ENCODE measurements at places on chromosomes 5 and 9.
A peak's percentile ranks its signal among the peaks of the same experiment; 100 is the strongest.

DNA sequence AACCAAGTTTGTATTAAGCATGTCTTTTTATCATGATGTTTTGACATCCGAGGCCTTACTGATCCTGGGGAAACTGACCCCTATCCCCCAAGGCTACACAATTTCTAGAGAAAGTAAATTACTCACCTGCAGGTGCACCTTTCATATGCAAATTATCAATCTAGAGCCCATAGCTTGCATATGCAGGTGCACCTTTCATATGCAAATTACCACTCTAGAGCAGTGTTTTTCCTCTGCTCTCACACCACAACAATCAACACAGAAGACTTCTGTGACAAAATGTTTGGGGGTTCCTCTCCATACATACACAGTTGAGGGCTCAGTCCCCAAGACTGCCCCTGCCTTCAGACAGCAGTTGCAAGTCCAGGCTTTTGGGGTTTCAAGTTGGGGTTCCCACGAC, 203.7 kb upstream of the RORB start:
- DNase-seq: no peak

DNA sequence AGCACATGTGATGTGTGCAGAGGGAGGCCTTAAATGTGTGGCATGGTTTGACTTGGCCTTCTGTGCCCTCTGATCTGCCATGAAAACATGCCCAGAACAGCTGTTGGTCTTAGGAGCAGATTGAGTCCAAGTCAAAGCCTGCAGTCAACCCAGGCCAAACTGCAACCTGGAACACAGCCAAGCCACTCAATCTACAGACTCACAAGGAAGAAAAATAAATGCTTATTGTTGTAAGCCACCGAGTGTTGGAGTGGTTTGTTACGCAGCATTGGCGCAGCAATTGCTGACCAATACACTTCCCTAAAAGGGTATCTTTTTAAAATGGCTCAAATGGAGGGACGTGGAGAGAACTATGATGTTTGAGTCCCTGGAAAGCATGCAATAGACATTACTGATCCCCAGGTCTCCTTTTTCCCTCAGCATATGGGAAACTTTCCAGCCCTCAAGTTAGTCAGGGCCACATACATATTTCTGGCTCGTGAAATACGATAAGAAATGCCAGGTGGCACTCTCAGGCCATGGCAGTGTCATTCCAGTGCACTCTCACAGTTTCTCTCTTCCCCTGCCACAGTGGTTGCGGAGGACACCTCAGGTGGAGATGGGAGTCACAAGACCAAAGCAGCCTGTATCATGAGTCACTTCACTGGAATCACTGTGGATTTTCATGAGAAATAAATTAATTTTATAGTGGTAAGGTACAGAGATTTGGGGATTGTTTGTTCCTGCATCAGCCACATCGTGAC, 168.0 kb upstream of the ZNF618 start:
- DNase-seq: no peak

GRCh38 chr9:5582835-5583195, 46.1 kb upstream of the RIC1 start:
- peak; percentile 45 for DNase-seq

- no peak for DNase-seq
Observed at GRCh38 chr5:132498686-132499271, 8.2 kb upstream of the IRF1 start.

DNA sequence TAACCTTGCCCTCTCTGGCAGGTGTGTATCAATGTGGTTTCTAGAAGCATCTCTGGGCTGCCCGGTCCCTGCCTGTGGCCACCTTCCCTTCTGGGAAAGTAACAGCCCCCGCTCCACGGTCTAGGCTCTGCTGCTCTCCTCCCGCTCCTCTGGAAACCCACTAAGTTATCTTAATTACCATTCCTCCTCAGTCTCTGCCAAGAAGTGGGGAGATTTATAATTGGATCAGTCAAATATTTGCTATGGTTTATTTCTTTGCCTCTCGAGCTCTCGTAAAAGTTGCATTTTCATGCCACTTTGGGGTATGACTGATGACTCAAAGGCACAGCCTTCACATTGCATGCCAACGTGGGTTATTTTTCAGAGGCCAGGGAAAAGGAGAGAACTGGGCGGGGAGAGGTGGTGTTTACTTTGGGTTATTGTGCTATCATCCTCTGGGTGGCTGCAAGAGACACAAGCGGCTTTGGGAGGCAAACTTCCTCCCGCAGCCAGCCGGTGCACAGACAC, 205.3 kb upstream of the WWC1 start:
- no peak for DNase-seq

GRCh38 chr5:56522169-56522568, 289.0 kb upstream of the ANKRD55 start:
- DNase-seq: no peak

DNA sequence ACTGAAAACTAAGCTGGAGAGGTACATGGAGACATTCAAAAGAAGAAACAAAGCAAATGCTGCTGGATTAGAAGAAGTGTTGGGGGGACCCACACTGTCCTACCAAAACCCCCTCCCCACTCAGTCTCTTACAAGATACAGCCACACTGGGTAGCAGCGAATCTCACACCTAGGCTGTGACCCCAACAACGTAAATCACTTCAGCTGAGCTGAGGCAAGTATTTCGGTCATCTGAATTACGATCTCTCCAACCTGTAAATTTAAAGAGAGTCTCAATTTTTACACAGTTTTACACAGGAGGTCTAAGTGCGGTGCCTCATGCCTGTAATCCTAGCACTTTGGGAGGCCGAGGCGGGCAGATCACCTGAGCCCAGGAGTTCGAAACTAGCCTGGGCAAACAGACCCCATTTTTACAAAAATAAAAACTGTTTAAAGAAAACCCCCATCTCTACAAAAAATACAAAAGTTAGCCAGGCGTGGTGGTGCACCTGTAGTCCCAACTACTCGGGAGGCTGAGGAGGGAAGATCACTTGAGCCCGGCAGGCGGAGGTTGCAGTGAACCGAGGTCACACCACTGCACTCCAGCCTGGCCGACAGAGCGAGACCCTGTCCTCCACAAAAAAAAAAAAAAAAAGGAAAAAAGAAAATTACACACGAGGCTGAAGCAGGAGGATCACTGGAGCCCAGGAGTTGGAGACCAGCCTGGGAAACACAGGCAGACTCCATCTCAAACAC, 3.4 kb downstream of the CAMSAP1 start:
- no peak for DNase-seq

GRCh38 chr5:86008293-86008692, 609.4 kb upstream of the COX7C start:
- no peak for DNase-seq
